Fibroblast of gingiva (primary cell): ENCODE measurements at places on chromosomes 1 and 21.
A peak's percentile ranks its signal among the peaks of the same experiment; 100 is the strongest.

DNA sequence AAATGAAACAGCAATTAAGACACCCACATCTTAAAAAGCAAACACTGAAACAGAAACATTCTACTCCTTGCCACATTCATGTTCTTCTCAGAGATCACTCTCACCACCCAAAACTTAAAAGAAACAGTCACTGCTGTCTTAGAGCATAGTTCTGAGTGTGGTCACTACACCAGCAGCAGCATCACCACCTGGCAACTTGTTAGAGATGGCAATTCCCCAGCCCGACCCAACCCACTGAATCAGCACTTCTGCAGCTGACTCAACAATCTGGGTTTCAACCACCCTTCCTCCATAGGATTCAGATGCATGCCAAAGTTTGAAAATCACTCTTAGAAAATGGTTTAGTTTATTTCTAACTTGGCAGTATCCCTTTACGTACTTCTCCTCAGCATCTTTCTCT is 126.1 kb downstream of the CDC42BPA start:
- peak; percentile 94 for DNase-seq

GRCh38 chr1:198907423-198907746 is 268.5 kb downstream of the PTPRC start:
- no peak for DNase-seq

- DNase-seq, result no peak
Observed at GRCh38 chr1:109901141-109901523, 9.5 kb upstream of the CSF1 start.

- DNase-seq, result no peak
Observed at GRCh38 chr21:45870421-45870820, 111.1 kb upstream of the COL6A1 start.

GRCh38 chr1:149993764-149994163 is 16.8 kb downstream of the OTUD7B start:
- DNase-seq, result peak; percentile 21

DNA sequence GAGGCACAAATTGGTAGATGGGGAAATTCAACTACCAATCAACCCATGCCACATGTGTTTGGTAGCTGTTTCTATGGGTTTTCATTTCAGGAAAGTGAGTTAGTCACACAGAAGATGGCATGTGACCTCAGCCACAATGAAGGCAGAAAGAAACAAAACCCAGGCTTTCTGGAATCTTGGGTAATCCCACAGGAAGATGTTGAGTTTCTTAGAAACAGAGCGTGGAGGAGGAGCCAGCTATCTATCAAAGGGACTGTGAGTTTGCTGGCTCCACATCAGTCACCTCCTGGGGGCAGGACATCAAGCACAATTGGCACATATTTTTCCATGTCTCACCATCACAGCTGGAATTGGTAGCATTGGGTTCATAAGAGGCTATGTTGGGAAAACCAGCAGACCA is 188.9 kb upstream of the PLXNA2 start:
- peak; percentile 37 for DNase-seq
